Right atrium auricular region (tissue), 2 donors: ENCODE measurements at places on chromosomes 12 and 14. TPM values are rescaled to one million over a fixed set of nuclear protein-coding genes. Genes with fewer than 3 reads are reported as not detected.

- no peak for DNase-seq
Measured at GRCh38 chr12:127241072-127241817, 1025.7 kb upstream of the TMEM132C start.

DNA sequence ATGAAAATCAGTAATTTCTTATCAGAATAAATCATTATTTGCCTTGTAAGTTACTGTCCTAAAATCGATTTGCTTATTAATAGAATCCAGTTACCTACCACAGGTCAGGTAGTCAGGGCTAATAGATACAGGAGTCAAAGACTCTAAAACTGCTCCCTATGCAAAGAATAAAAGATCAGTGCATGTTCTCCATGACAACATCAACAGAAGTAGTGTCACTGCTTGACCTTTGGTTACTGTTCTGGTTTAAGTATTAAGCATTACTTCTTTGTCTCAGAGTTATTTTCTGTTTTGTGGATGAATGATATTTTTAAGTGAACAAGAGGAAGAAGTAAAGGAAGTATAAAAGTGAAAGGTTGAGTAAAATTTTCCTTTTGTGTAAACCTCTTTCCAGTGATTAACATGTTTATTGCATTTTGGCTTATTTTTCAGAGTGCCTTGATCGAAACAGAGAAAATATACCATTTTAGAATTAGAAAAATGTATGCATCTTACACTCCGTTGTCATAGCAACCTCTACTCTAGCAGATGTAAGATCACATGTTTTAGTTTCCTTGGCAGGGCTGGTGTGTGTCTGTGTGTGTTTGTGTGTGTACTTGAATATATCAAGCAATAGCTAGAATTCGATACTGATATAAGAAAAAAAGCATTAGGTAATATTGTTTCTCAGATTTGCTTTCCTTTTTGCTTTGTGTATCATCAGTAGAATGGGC, 44.7 kb downstream of the ABCD2 start:
- DNase-seq = no peak

- DNase-seq = no peak
Measured at GRCh38 chr14:33987565-33988080, 36.7 kb upstream of the EGLN3 start.

DNA sequence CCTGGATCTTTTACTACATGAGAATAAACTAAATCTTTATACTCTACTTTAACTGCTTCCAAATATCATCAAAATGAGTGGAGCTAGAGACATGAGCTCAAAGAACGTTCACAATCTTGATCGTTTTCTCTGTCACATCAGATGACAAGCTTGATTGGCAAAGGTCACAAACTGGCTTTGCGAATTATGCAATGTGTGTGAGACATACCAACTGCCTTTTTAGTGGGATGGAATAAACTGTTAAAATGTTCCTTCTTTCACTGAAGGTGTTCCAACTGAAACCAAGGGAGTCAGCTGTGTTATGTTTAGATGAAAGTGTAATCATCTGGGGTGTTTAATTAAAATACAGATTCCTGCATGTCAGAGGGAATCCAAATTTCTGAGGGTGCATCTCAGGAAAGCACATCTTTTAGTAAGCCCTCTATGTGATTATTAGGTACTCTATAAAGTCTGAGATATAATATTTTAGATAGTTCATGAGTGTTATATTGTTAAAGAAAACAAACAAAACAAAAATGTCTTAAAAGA, 21.9 kb downstream of the KITLG start:
- no peak for DNase-seq

DNA sequence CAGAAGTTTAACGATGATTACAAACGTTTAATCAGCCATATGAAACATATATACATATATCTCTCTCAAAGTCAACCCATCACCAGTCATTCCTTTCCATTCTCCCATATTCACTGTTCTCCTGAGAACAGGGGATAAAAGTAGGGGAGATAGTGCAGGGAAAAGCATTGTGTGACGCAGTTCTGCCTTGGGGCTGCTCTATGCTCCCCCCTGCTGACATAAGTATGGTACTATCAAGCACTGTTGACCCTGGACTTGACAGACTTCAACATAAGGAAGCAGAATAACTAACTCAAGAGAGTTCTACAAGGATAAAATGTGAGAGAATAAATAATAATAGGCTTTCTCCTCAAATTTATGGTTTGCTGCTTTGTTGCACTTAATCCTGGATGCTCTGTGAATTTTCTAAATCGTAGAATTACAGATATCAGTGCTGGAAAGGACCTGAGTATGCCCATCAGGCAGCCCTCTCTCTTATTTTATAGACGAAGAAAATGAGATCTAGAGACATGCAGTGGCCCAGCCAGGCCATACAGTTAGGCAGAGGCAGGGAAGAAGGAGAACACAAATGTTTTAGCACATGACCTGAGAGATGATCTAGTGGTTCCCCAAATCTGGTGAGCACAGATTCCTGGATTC, 87.2 kb downstream of the SCN8A start:
- no peak for DNase-seq

DNA sequence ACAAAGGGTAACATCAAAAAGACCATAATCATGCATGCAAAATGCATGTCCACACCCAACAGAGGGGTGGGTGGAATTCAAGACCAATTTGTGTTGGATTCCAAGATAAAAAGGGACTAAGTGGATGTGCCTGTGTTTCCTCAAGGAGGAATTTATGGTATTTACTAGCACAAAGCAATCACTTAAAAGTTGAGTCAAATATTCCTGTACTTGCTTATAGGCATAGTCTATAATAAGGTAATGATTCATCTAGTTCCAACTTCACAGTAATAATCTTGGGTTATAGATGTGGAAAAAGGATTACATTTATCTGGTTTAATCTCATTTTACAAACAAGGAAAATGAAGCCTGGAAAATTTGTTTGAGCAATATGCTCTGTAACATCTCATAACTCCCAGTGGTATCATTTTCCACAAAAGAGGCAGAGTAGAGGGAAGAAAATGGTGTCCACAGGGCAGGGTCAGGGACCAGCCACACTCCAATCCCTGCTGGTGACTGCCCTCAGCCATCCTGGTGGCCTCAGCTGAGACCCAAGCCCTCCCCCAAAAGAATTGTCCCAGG, 80.8 kb upstream of the REP15 start:
- DNase-seq = no peak

GRCh38 chr14:71687166-71687831, 244.9 kb upstream of the RGS6 start:
- no peak for DNase-seq

GRCh38 chr12:67302162-67302561, 33.0 kb downstream of the CAND1 start:
- no peak for DNase-seq

DNA sequence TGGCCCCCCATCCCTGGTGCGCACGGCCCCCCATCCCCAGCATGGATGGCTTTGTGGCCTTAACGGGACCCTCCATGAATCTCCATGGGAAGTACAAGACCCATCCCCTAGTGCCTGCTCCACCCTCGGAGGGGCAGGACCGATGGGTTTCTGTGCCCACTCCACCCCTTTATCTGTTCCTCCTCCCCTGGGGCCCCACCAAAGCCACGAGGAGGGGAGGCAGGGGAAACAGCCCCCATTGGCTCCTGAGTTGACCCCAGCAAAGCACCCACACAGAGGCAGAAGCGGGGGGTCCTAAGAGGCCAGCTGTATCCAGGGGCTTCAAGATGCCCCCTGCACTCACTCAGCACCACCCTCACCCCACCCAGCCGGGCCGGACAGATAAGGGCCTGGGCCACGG, 36.1 kb upstream of the TMEM179 start:
- DNase-seq = no peak

DNA sequence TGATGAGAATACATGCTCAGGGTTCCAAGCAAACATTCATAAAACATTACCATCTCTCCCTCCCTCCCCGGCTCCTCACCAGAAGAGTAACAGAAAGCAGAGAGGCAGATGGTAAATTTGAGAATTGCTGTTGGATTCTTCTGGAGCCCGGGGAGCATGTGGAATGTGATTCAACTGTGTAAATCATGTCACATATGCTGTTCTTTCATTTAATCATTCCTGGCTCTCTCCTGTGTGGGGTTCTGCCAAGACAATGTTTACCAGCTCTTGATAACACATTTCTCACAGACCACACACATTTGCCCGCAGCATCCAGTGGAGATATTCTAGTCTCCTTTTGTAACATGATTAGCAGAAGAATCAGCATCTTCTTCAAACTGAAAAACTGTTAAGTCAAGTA, 23.4 kb upstream of the NR2C1 start:
- DNase-seq = no peak

DNA sequence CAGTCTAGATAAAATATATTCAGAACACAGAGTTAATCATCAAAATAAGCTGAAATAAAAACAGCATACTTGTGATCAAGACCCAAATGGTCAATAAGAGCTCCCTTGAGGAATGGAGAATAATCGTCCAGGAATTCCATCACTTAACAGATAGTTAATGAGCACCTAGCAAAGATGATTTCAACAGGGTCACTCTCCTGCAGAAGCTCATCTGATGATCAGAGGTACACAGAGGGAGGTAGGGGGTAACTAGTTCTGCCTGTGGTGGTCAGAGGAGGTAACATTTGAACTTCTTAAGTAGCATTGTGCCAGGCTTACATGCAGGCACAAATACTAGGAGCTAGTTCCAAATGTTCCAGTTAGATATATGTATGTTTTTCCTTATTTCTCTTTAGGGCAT, 9.5 kb downstream of the MED13L start:
- no peak for DNase-seq

- no peak for DNase-seq
Measured at GRCh38 chr14:61344437-61345150, 23.2 kb downstream of the PRKCH start.

GRCh38 chr12:28879379-28879778, 269.7 kb upstream of the FAR2 start:
- no peak for DNase-seq

GRCh38 chr12:105939181-105939721, 199.5 kb downstream of the NUAK1 start:
- no peak for DNase-seq

DNA sequence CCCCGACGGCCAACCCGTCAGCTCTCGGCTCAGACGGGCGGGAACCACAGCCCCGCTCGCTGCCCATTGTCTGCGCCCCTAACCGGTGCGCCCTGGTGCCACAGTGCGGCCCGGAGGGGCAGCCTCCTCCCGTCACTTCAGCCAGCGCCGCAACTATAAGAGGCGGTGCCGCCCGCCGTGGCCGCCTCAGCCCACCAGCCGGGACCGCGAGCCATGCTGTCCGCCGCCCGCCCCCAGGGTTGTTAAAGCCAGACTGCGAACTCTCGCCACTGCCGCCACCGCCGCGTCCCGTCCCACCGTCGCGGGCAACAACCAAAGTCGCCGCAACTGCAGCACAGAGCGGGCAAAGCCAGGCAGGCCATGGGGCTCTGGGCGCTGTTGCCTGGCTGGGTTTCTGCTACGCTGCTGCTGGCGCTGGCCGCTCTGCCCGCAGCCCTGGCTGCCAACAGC, at the start of gene WNT1:
WNT1 (plus strand) TSS at position 32 of the 450 bp plus-strand sequence; CDS start at position 361, 329 bp downstream.
- no peak for DNase-seq

- no peak for DNase-seq
Measured at GRCh38 chr12:50749459-50749882, 14.4 kb upstream of the ATF1 start.

- DNase-seq = no peak
Measured at GRCh38 chr12:53128780-53129569, 25.7 kb downstream of the SOAT2 start.

The RNF212B gene
- not detected for total RNA-seq

The RD3L gene
- total RNA-seq = 25.2 TPM

The LMNTD1 gene
- not detected for total RNA-seq

The KANSL2 gene
- total RNA-seq = 38.4 TPM

The PTHLH gene
- 0.63 TPM for total RNA-seq

The ANO4 gene
- total RNA-seq = 0.47 TPM

The GRIP1 gene
- 12.6 TPM for total RNA-seq

The PRR4 gene
- total RNA-seq = 1.6 TPM

The ACACB gene
- 76.8 TPM for total RNA-seq

The MGP gene
- 454 TPM for total RNA-seq

The NPC2 gene
- total RNA-seq = 242 TPM

The GPRC5D gene
- not detected for total RNA-seq

The CSRNP2 gene
- 17.1 TPM for total RNA-seq
